AG04450 (cell line): ENCODE measurements at places on chromosomes 12 and 14. TPM values are rescaled to one million over a fixed set of nuclear protein-coding genes. Genes with fewer than 3 reads are reported as not detected.

DNA sequence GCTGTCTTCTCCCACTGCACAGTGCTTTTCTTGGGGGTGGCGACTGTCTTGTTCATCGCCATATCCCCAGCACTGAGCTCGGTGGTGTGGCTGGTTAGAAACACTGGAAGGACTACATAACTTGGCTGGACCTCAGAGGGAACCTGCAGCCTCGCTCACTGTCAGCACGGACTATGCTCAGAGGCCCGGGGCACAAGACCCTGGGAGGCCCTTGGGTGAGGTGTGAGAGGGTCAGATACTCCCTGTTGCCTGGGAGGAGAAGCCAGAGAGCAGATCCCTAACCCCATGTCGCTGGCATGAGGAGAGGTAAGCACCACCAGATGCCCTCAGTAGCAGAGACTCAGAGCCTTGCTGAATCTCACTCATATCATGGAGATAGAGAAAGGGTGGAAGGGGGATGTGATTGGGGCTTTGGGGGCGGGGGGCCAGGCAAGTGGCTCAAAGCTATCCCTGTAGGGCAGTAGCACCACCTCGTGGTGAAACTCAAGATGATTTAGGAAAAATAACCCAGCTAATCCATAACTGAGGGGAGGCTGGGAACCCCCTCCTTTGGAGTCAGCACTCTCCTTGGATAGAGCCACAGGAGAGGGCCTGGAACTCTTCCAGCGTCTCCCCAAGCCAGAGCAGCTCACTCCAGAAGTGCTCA, 18.7 kb upstream of the HDAC7 start:
- no peak for DNase-seq

- no peak for DNase-seq
These were observed 93.3 kb downstream of the DAAM1 start for GRCh38 chr14:59281609-59282377.

DNA sequence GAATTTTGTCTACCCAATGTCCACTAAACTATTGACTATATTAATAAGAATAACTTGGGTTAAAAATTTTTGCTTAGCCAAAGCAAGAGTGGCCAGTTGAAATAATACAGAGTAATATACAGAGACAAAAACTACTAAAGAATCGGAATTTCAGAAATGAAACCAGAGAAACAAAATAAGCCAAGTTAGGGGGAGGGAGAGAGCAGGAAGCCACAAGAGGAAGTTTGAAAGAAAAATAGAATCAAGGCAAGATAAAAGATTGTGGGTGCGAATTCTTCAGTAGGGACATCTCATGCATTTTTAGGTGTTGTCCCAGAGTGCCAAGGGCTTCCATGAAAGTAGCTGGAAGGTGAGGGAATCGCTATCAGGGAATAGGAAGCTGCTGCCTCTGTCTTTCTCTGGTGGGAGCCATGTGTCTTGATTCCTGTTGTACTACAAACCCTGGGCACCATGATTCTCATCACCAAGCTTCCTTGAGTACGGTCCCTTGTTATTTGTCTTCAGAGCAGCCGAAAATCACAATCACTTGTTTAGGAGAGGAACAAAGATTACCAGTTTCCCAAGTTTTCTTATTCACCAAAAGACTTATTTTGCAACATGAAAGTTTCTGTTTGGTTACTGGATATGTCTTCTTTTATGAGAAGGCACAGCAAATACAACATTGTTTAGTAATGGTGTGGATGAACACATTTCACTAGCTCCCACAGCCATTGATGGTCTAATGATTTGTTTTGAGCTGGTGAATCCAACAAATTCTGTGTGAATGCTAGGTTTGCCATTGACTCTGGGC, 16.7 kb downstream of the NEUROD4 start:
- DNase-seq = no peak

DNA sequence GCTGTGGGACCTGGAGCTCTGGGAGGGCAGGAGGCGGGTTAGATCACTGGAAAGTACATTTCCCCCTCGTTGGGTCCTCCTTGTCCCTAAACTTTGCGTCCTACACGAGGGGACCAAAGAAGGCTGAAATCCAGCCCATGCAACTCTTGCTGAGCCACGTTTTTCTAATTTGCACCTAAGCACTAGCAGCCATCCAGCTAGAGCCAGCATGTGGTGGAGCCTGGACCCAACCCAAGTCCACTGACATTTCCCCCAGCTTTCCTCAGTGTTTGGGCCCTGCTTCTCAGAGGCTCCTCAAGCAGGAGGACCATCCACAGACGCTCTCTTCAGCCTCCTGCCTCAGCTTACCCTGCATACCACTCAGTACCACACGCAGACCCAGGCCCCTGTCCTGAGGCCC, 49.7 kb downstream of the TSPAN11 start:
- no peak for DNase-seq

DNA sequence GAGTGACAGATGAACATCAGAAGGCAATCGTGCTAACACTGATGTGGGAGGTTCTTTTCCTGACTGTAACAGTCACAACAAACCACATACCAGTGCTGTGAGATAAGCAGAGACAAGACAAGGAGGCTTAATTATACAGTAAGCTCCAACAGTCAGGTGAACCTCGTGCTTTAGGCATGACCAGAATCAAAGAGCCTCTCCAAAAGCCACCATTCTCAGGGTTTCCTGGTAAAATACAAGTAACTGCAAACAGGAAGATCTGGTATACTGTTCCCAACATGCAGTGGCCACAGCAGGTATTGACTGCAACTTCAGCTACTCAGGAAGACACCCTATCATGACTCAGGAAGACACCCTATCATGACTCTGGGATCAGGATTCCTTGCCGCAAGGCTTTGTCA, 47.3 kb upstream of the GTF2A1 start:
- no peak for DNase-seq

DNA sequence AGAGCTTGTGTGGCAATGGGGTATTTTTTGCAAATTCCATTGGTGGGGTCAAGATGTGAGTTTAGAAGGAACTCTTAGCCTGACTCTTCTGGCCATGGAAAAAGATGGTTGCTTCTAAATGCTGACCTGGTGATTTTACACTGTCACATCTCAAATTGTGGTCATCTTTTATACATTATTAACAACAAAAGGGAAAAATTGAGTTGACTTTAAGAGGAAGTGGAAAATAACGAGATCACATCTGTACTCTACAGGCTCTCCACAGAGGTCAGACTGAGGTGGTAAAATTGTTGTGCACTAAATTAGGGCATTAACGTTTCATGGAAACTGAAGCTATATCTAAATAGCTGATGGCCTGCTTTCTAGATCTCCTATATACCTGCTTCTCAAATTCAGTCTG, 44.7 kb downstream of the PTPN11 start:
- no peak for DNase-seq

PRH2 gene
- polyA plus RNA-seq = 0.16 TPM in 1 of 2 replicates, not detected in the other

DNA sequence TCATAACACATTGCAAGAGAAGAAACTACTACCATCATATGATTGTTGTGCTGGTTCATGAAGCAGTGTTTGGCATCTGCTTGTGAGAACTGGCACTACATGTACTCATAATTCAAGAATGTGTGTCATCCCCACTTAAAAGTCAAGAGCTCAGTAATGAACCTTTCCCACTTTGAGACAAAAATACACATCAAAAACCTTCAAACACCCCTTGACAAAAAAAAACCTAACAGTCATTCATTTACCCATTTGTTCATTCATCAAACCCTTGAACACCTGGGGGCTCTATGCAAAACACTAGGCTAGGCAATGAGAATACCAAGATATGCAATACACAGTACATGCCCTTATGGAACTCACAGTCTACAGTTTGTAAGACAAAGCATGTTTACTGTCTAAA, 40.0 kb downstream of the KIF21A start:
- no peak for DNase-seq

ARF3 gene
- polyA plus RNA-seq = 260 TPM in 2 replicates

GRCh38 chr12:121697093-121697698, 15.4 kb upstream of the TMEM120B start:
- no peak for DNase-seq

GRCh38 chr12:24379861-24380521, 430.5 kb upstream of the SOX5 start:
- DNase-seq = no peak

- DNase-seq = no peak
These were observed 233.6 kb downstream of the SYT10 start for GRCh38 chr12:33205981-33206380.

- no peak for DNase-seq
These were observed 27.9 kb downstream of the MOAP1 start for GRCh38 chr14:93156693-93157369.

SCNN1A gene
- 0.25 and 0.26 TPM in 2 replicates for polyA plus RNA-seq

DNA sequence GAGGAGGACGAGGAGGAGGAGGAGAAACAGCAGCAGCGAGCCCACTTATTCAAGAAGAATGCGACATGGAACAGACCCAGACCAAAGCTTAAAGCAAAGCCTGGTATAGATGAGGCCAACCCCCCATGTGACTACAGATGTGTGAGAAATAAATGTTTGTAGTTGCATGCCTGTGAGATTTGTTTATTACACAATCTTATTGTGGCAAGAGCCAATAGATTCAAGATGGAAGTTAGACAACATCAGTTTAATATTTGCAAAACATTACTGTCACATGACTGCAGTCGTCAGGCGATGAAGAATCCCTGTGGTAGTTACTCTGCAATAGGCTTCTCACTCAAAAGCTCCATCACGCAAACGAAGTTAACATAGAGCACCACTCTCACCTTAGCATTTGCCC, 17.2 kb upstream of the SLC35F4 start:
- DNase-seq = no peak

DNA sequence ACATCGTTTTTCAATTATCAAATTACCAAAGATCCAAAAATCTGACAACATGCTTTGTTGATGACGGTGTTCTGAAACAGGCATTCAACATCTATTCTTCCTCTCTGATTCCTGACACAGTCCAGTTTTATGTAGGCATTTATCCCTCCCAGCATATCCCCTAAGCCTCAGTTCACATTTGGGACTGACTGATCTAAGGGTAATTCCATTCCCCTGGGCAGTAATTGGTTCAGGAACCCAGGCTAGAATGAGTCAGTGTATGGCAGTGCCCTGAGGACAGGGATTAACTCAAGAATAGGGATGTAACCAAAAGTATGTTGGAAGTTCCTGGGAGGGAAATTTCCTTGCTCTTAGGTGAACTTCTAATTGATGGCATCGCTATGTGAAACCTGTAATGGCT, 10.3 kb upstream of the PCNX1 start:
- no peak for DNase-seq

SYCP3 gene
- polyA plus RNA-seq = 0.06 TPM in 2 replicates

DNA sequence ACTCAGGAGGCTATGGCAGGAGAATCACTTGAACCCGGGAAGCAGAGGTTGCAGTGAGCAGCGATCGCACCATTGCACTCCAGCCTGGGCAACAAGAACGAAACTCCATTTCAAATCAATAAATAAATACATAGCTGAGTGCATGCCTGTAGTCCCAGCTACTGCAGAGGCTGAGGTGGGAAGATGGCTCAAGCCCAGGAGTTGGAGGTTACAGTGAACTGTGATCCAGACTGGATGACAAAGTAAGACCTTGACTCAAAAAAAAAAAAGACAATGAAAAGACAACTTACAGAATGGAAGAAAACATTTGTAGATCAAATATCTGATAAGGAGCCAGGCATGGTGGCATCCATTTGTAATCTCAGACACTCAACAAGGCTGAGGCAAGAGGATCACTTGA, 27.6 kb downstream of the ZFYVE1 start:
- no peak for DNase-seq

- no peak for DNase-seq
These were observed 27.0 kb downstream of the SINHCAF start for GRCh38 chr12:31298922-31299321.

NGB gene
- polyA plus RNA-seq = not detected in 2 replicates

ZNF140 gene
- 17.6 and 21.7 TPM in 2 replicates for polyA plus RNA-seq

ATXN7L3B gene
- 31.3 and 37.3 TPM in 2 replicates for polyA plus RNA-seq

SUDS3 gene
- polyA plus RNA-seq = 24.1 and 28.9 TPM in 2 replicates

AQP6 gene
- polyA plus RNA-seq = not detected in 2 replicates

DNA sequence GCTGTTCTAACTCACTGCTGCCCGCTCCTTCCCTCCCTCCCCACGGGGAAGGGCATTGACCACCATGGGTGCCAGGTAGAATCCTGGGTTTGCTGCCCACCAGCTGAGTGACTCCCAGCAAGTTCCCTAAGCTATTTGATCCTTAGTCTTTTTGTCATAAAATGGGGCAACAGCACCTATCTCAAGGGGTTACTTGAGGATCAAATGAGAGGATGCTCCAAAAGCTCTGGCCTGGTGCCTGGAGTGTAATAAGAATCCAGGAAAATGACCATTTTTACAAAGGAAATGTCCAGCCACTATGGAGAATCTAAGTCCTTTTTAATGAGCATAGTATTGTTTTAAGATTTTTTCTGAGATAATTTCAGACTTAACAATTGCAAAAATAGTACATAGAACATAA, 61.4 kb upstream of the CMKLR1 start:
- DNase-seq = no peak
